ENCODE measurements at places on chromosomes 16 and 17. TPM values are rescaled to one million over a fixed set of nuclear protein-coding genes. Genes with fewer than 3 reads are reported as not detected.

Gene ASIC2
- 0.54 TPM for total RNA-seq

DNA sequence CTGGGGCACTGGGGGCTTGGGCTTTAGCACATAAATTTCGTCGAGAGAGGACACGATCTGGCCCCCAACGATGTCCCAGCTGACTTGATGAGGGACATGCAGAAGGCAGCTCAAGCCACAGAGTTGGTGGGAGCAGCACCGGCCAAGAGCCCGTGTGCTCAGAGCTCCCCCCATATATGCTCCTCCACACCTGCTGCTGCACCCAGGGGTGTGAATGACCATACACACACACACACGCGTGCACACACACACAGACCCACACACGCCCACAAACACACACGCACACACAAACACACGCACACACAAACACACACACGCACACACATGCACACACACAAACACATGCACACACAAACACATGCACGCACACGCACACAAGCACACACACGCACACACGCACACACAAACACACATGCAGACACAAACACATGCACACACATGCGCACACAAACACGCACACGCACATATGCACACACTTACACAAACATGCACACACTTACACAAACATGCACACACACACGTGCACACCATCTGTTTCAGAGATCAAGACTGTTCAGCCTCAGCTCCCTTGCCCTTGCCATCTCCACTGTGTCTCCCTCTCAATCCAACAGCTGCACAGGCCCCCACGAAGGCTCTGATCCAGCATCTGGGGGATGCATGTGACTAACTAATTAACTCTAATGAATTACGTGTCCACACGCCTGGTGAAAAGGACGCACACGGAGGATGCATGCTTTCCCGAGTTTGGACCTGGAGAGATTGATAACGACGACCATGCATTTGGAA lies 85.6 kb upstream of the TNRC6C start:
- no peaks in the 10 kb centered on the region for H3K27me3 ChIP-seq
- H3K4me1 ChIP-seq = peaks cover 9% of the 10 kb centered on the region
- H3K4me3 ChIP-seq = no peak overlapping the region

DNA sequence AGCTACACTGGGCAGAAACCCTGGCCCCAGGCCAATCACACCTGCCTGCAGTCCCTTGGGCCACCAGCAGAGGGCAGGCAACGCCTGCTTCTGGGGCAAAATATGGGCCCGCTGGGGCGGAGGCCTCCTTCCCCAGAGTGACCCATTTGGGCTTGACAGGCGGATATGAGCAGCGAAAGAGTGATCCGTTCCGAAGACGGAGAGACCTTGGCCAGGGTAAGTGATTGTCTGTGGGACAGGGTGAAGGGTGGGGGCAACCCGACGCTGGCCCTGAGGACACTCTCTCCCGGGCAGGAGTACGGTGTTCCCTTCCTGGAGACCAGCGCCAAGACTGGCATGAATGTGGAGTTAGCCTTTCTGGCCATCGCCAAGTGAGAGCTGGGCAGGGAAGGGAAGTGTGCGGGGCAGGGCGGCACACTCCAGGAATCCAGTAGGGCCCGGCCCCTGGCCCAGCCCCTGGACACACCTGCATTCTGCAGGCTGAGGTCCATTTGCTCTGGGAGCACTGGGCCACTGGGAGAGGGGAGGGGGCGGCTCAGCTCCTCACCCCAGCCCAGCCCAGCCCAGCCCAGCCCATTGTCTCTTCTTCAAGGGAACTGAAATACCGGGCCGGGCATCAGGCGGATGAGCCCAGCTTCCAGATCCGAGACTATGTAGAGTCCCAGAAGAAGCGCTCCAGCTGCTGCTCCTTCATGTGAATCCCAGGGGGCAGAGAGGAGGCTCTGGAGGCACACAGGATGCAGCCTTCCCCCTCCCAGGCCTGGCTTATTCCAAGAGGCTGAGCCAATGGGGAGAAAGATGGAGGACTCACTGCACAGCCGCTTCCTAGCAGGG lies 3.5 kb upstream of the NHERF1 start:
- H3K4me1 ChIP-seq = peaks cover 6% of the 10 kb centered on the region
- peak overlapping the region; percentile 64 for H3K4me3 ChIP-seq
- H3K36me3 ChIP-seq = no peaks in the 10 kb centered on the region
- peak; percentile 63 for DNase-seq
- H3K27me3 ChIP-seq = no peaks in the 10 kb centered on the region
- peak overlapping the region; percentile 67 for H3K27ac ChIP-seq

DNA sequence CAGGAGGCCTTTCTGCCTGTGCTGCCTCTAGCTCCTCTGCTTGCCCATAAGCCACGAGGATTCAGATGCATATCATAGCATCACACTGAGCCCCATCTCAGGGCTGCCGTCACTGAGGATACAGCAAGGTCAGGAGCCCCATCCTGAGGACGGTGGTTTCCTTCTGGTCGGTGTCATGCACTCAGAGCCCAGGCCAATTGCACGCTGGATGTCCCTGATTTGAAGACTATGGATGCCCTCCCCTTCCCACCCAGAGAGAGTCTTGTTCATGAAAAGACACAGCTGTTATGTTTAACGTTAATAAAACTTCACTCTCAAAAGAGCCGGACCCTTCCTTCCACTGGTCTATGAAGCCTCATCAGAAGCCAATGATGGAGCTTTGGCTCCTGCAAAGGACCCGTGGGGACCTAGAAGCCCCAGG lies 19.9 kb downstream of the COTL1 start:
- no peak overlapping the region for H3K27ac ChIP-seq
- H3K27me3 ChIP-seq = no peaks in the 10 kb centered on the region
- H3K4me3 ChIP-seq = no peak overlapping the region
- H3K36me3 ChIP-seq = no peaks in the 10 kb centered on the region
- DNase-seq = no peak
- H3K4me1 ChIP-seq = peaks cover 15% of the 10 kb centered on the region
